ENCODE measurements at places on chromosomes 7 and 10.

DNA sequence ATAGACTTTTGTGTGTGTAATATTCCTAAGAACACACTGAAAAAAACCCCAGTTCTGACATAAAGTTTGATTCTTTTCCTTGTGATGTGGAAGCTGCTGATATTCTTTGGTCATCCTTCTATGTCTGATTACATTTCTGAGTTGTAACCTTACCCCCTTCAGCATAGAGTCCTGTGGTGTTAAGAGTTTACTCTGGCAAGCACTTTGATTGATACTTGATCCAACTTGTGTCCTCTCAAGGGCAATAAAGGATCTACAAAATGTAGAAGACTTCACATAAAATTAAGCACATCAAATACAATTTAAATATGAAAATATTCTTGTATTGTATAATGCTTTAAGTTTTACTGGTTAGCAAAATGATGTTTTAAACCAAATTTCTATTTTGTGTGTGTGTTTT lies 221.7 kb upstream of the DKK1 start:
- no peak for DNase-seq

- DNase-seq: no peak
These were observed 473 bp downstream of the PPP1R9A start for GRCh38 chr7:94907811-94908322.

DNA sequence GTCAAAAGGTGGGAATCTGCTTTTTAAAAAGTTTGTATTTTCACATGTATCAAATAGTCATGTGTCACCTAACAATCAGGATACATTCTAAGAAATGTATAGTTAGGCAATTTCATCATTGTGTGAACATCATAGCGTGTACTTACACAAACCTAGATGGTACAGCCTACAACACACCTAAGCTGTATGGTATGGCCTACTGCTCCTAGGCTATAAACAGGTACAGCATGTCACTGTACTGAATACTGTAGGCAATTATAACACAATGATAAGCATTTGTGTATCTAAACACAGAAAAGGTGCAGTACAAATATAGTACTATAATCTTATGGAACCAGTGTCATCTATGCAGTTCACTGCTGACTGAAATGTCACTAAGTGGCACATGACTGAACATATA lies 17.8 kb downstream of the COA1 start:
- DNase-seq: no peak

- DNase-seq: peak; percentile 27
These were observed 245.7 kb downstream of the TCERG1L start for GRCh38 chr10:131065673-131066305.

DNA sequence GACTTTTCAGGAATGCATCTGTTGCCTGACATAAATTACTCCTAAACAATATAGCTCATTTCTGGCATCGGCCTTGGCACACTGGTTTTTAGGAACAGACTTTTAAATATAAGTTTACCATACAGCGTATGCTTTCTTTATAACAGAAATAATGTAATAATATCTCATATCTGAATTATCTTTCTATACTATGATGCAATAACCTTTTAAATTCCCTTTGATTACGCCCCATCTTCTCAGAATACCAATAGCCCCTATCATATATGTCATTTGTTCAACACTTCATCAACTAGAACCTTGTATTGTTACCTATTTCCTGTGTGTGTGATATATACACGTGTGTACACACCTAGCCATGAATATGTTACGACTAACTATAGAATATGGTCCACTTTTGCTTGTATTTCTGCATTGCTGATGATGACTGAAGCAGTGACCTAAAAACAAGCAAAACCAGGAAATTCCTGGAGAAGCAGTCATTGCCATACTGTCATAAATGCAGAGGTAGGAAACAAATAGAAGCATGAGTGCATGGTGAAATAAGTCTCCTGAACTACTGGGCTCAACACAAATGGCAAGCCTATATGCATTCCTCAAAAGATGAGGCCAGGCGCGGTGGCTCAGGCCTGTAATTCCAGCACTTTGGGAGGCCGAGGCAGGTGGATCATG lies 618.4 kb upstream of the NRP1 start:
- DNase-seq: no peak

DNA sequence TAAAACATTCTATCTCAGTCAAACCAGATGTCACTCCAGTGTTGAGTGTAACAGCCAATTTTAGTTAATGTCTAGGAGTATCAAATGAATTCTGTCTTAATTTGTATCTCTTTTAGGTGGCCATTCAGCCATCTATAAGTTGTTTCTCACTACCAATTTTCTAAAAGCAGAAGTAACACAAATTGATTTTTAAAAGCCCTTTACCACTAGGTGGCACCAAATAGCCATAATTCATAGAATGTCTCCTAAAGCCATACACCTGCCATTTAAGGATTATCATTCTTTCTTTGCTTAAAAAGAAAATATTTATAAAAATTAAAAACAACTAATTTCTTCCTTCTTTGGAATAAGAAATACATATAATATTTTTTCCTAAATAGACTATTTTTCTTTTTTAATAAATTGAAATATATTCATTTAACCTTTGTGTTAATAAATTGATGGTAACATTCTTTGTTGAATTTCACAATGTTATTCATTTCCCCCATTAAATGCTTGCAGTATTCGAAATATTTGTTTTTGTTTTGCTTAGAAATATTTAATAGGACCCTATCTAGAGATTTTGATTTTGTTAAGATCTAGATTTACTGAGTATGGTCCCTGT lies 107.8 kb upstream of the PPP1R3A start:
- DNase-seq: no peak

DNA sequence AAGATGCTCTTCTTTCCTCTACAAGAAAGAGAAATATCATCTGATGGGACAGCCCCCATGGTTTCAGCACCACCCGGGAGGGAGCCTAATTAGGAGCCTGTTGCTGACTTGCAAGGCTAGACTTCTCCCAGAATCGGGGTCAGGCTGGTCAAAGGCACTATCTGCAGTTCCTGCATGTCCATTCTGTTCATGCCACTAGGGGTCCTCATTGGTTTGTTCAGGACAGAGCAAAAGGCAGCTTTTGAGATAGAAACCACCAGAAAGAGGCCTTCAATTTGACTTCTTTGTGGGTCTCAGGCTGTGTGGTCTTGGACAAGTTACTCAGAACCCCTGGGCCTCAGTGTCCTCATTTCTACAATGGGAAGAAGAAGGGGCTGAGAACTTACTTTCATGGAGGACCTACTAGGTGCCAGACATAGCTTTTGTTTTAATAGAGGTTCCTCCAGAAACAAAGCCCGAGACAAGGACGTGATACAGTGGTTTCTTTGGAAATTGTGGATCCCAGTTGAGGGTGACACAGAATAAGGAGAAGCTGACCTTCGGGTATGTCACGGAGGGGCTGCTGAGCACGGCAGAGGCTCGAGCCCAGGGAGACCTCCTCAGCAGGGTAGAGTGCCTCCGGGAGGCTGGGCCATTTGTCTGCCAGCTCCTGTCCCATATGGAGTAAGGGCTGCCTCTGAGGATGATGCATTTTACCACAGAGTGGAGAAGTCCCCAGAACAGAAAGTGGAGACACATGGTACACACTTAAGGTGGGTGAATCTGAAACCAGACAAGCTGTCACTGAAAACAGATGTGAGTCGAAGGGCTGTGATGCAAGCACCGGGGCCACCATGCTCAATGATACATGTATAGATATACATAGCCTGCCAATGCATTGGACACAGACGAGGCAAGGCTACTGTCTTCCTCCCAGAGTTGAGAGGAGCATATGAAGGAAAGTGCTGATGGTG lies 33.1 kb upstream of the NEUROD6 start:
- DNase-seq: no peak

- no peak for DNase-seq
These were observed 51.6 kb upstream of the RASGEF1A start for GRCh38 chr10:43318456-43318855.

- DNase-seq: no peak
These were observed 24.5 kb upstream of the SVIL start for GRCh38 chr10:29658984-29659965.

DNA sequence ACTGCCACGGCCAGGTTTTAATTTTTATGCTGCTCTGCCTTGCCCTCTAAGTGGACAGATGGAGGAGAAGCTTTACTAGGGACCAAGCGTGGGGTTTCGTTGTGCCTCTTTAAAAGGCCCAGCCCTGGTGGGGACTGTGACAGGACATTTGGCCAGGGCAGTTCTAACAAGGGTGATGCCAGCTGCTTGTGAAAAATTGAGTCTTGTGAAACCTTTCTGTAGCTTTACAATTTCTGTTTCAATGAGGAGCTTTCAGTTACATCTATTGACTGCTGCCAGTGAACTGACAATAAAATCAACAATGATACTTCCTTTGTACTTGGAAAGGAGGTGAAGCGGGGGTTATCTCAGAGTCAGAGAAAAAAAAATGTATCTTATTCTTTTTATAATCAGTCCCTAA lies 233.1 kb upstream of the CSTF2T start:
- no peak for DNase-seq

DNA sequence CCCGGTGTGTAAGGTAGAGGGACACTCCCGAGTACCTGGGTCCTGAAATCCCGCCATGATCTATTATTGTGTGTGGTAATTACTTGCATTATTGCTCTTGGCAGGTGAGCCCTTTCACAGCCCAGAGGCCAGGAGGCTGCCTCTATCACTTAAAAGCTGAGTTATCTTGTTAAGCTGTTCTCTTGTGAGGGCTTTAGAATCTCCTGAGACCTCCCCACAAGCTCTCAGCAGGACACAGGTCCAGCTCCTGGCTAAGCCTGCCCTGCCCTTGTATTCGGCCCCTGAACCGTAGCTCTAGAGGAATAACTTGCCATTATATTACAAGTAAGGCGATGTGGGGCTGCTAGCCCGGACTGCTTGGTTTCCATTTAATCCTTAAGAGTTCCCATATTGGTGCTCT lies 13.9 kb downstream of the SND1 start:
- no peak for DNase-seq

GRCh38 chr10:45061982-45062381 lies 61.3 kb downstream of the ZNF22 start:
- no peak for DNase-seq

DNA sequence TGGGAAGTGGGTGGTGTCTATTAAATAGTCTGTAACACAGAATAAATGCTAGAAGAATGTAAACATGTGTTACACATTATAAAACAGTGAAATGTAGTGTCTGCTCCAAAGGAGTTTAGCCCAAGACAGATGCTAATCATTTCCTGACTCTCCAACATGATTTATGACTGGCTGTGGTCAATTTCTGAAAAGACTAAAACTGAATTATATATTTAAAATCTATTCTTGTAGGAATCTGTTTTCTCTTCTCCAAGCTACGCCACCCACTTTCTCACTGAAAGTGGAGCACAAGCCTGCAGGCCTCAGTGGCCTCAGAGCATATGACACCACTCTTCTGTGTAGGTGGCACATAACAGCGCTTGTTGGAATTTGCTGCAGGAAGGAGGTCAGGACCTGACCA lies 44.4 kb downstream of the CTTNBP2 start:
- DNase-seq: no peak

DNA sequence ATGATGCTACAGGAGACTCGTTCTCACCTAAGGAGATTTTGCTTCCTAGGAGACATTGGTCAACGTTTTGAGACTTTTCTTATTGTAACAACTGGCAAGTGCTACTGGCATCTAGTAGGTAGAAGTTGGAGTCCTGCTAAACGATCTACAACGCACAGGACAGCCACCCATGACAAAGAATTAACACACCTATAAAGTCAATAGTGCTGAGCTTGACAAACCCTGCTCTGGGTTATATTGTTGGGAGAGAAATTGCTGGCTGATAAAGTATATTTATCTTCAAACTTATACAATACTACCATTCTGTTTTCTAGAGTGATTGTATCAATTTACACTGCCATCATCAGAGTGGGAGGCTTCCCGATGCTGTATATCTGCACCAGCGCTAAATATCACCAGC lies 57.8 kb downstream of the SAMD9 start:
- no peak for DNase-seq

- no peak for DNase-seq
These were observed 205.1 kb upstream of the BMPER start for GRCh38 chr7:33700001-33700899.

- DNase-seq: no peak
These were observed 14.2 kb upstream of the PRF1 start for GRCh38 chr10:70616761-70617160.

DNA sequence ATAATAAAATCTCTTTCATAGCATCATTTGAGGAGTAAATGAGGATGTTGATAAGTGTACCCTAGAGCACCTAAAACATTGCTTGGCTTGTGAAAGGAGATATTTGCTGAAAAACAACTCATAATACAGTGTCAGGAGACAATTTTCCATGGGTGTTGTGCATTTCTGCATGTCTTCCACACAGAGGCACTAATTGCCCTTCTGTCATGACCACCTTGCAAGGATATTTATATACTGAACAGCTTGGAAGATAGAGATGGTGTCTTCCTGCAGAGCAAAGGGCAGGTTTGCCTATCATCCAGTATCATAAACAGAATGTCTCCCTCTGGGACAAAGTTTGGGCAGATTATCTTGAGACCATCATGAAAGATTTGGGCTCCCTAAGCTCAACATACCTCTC lies 495.2 kb upstream of the LRRN3 start:
- DNase-seq: no peak

DNA sequence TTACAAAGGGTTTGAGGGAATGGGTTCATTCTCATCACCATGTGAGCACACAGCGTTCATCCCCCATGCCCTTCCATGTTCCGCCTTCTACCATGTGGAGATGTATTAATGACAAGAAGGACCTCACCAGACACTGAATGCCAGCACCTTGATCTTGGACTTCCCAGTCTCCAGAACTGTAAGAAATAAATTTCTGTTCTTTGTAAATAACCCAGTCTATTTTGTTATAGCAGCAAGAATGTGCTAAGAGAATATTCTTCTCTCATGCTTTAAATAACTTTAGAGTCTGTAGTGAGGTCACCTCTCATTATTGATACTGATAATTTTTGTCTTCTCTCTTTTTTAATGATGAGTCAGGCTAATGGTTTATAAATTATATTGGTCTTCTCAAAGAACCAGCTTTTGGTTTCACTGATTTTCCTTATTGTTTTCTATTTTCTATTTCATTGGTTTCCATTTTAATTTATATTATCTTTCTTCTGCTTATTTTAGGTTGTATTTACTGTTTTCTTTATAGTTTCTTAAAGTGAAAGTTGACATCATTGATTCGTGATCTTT lies 3.1 kb upstream of the PDIA4 start:
- no peak for DNase-seq

GRCh38 chr7:35906191-35906908 lies 105.5 kb downstream of the SEPTIN7 start:
- DNase-seq: peak; percentile 67
